ENCODE measurements at places on chromosomes 12 and 14.

GRCh38 chr14:88129306-88130056 lies 124.5 kb downstream of the GPR65 start:
- DNase-seq, result no peak

- DNase-seq, result peak; percentile 34
Observed at GRCh38 chr12:51217133-51217967, 512 bp downstream of the POU6F1 start.

- no peak for DNase-seq
Observed at GRCh38 chr14:78946949-78947348, 776.8 kb downstream of the NRXN3 start.

- DNase-seq, result no peak
Observed at GRCh38 chr12:56932867-56933266, 1.3 kb downstream of the SDR9C7 start.

DNA sequence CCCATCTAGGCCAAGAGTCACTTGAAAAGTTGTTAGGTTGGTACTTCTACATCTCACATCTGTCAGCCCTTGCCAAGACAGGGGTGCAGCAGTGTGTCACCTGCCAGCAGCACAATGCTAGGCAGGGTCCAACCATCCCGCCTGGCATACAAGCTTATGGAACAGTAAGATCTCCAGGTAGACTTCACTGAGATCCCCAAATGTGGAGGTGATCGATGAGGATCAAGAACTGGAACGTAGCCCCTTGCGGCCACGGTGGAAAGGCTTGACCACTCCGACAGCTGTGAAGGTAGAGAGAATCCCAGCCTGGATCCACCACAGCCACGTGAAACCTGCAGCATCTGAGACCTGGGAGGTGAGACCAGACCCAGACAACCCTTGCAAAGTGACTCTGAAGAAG lies 696.0 kb upstream of the LMO3 start:
- no peak for DNase-seq

DNA sequence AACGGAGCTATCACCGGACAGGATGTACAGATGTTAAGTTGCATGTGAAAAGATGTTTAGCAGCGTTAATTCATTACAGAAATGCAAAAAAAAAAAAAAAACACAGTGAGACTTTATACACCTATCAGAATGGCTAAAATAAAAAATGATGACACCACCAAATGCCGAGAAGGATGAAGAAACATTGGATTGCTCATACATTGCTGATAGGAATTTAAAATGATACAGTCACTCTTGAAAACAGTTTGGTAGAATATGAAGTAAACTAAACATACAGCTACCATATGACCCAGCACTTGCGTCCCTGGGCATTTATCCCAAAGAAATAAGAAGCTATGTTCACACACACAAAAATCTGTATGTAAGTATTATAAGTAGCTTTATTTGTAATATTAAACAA lies 574.1 kb downstream of the SLC16A7 start:
- DNase-seq, result no peak

DNA sequence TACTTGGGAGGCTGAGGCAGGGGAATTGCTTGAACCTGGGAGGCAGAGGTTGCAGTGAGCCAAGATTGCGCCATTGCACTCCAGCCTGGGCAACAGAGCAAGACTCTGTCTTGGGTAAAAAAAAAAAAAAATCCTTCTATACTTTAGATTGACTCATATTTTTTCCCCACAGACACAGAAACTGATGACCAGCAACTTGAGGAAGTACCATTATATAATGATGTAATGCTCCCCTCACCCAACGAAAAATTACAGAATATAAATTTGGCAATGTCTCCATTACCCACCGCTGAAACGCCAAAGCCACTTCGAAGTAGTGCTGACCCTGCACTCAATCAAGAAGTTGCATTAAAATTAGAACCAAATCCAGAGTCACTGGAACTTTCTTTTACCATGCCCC lies 24.3 kb upstream of the SNAPC1 start:
- DNase-seq, result no peak

DNA sequence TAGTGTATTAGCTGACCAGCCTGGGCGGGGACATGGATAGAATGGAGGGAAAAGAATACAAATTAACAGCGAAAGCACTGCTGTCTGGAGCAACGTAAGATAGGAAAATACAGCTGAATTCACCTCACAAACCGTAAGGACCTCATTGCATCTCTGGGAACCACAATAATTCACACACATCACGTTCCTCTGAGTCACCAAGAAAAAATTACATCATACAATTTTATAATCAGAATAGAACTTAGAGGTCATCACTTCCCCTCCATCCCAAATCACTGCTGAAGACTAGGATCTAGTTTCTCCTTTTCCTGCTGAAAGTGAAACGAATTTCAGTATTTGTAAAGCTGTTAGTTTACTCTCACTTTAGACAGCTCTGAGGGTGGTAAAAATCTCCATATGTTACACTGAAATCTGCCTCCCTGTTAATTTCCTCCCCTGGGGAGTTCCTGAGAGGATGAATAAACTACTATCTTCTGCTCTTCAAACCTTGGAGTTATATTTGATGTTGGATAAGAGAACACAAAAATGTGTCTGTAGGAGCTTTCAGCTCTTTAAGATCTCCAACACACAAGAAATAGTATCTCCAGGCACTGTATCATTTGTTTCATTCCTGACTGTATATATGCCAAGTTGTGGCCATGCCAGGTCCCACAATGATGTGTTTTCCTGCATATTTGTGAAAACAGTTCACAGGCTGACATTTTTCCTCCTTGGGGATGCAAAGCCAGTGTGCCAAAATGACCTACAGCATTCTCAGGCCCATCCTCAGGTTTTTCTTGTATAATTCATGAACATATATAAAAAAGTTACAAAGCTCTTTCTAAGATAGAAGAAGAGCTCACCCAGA lies 63.8 kb upstream of the SSTR1 start:
- no peak for DNase-seq

DNA sequence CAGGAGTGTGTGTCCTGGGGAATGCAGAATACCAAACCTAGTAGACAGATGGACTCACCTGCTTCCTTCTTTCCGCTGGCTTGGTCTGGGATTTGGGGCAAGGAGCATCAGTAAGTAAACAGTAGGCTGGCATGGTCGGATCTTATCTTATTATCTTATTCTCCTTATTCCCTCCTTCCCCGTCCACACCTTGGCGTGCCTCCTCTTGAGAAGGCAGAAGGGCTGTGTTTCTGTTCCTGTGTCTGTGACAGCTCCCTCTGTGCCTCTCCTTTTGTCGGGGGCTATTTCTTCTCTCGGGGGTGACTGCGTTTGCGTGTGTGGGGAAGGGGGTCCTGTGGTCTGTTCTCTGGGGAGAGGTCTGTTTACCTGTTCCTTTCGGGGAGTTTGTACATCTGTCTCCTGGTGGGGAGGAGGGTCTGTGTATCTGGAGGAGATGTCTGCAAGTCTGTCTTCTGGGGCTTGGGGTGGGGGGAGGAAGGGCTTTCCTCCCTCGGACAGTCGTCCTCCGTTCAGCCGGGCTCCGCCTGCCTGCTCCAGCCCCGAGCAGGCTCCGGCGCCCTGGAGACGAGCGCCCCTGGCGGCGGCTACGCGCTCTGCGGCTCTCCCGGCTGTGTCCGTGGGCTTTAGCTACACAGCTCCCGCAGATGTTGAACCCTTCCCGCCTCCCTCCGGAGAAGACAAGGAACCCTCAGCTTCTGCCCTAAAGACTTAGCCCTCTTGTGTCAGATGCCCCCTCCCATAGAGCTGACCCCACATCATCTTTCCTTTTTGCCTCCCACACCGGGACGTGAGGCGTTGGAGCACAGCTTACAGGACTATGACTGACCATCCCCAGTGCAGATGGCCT lies 4.4 kb downstream of the KRT86 start:
- peak; percentile 44 for DNase-seq

GRCh38 chr14:33564774-33565630 lies 385.9 kb downstream of the EGLN3 start:
- no peak for DNase-seq

DNA sequence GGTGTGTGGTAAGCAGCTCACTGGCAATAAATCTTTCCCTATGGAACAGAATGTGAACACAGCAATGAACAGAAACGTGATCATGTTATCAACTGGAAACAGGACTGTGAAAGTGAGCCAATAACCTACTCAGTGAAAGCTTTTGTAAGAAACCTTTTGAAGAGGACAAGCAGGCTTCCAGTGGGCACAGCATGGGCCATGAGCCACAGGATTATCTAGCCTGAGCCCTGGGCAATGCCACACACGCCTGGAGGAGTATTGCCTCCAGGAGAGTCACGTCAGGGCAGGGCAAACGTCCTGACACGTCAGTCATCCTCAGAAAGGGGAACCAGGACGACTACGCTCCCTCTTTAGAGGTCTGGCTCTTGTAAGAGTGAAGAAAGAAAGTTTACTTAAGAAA lies 32.3 kb downstream of the NRDE2 start:
- DNase-seq, result no peak

DNA sequence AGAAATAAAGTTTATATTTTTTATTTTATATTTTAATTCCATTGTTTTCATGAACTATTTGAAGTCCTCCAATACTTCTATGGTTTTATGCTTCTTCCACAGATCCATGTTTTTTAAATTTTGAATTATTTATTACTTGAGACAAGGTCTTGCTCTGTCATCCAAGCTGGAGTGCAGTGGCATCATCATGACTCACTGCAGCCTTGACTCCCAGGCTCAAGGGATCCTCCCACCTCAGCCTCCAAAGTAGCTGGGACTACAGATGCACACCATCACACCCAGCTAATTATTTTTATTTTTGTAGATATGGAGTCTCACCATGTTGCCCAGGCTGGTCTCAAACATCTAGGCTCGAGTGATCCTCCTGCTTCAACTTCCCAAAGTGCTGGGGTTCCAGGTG lies 28.8 kb upstream of the DLGAP5 start:
- DNase-seq, result no peak

DNA sequence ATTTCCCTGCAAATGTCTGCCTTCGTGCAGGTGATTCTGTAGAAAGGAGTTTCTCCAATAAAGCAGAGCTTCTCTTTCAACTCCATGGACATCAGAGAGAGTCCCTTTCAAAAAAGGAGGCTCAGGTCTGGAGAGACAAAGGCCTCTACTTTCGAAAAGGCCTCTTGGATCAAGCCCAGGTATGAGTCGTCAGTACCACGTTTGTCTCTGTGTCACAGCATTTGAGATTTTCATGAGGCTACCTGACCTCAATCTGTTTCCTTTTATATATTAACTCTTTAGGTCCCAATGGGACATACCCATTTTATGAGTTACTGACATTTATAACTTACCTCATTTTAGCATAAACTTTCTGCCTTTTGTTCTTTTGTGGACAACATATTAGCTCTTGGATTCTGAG lies 290.8 kb downstream of the RPAP3 start:
- DNase-seq, result no peak

GRCh38 chr12:20309504-20310148 lies 58.7 kb upstream of the PDE3A start:
- DNase-seq, result no peak

DNA sequence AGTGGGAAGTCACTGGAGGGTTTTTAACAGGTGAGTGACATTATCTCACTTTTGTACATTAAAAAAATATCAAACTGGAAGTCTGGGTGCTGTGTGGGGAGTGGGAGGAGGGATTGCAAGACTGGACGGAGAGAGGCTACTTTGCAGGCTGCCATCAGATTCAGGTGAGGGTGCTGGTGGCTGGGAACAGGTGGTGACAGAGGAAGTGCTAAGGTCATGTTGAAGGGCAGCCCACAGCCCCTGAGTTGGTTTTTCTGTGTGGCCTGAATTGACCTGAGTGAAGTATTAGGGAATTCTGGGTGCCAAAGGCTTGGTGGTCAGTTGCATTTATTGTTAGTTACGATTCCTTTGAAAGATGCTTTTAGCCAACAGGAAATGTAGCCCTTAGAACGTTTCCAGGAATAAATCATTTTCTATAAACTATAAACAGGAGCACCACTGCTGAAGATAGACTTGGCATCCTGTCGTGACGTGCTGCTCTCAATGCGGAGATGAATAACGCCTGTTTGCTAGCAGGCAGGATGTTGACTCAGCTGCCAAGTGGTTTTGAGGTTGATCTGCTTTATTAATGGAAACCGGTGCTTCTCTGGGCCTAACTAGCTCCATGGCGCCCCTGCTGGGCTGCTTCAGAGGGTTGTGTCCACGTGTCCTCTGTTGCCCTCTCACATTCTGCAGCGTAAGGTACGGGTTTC lies 707.5 kb upstream of the TMEM132C start:
- DNase-seq, result no peak

DNA sequence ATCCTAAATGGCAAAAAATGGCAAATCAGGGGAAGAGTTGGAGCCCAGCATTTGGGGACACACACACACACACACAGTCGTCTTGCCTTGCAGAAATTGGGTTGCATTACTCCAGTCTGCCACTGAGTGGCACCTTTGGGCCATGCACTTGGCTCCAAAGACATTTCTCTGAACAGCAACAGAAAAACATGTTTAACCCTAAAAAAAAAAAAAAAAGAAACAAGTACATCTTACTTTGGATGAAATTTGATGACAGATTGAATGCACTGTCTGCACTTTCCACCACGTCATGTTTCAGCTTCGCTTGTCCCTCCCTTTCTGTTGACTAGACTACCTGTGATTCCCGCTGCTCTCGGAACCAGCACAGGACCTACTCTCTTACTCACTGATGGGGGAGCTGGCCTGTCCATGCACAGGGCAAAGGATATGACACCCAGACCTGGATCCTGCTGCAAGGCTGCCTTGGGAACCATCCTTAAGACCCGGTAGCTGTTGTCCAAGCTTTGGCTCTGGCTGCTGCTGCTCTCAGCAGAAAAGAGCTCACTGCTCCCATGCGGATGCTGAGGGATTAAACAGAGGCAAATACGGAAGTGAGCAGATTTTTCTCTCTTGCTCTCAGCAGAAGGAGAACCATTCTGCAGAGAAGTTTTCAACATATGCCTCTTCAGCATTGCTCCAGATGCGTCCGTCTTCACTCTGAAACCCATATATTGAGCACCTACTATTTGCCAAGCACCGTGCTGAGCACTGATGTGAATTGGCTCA lies 376.8 kb downstream of the DPF3 start:
- peak; percentile 57 for DNase-seq

DNA sequence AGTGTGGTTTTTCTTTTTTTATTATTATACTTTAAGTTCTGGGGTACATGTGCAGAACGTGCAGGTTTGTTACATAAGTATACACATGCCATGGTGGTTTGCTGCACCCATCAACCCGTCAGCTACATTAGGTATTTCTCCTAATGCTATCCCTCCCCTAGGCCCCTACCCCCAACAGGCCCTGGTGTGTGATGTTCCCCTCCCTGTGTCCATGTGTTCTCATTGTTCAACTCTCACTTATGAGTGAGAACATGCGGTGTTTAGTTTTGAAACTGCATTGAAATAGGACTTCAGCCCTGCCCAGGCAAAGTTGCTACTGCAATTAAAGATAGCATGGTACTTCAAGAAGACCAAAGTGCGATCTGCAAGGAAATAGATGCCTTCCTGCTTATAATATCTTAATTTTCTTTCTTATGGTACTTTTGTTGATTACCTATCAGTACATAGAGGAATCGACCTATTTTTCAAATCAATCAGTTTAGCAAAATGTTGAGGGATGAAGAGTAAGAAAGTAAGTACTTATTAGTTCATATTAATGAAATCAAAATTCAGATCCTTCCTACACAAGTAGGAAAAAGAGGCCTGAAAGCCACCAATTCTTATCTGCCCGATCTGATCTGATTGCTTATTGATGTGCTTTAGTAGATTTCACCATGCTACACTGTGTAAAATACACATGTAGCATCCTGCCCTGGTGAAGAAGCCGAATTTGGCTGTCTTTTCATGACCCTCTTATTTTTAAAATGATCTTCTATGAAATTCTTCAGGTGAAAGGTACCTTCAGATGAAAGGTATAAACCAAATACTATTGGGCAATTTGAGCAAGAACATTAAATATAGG lies 1.6 kb downstream of the LTA4H start:
- DNase-seq, result no peak
